DND-41 (cell line): ENCODE measurements at places on chromosomes 7 and 10.

GRCh38 chr7:29468196-29468595, 95.4 kb upstream of the PRR15 start:
- no peak for DNase-seq

- no peak for DNase-seq
Observed at GRCh38 chr7:16795624-16796023, 9.2 kb downstream of the AGR2 start.

DNA sequence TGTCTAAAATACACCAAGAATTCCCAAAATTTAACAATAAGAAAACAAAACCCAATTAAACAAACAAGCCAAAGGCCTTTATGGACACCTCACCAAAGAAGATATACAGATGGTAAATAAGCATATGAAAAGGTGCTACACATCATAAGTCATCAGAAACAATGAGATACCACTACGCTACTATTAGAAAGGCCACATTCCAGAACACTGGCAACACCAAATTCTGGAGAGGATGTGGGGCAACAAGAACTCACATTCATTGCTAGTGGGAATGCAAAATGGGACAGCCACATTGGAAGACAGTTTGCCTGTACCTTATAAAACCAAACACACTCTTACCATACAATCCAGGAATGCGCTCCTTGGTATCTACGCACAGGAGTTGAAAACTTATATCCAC, 291.4 kb downstream of the TNS3 start:
- DNase-seq = no peak

DNA sequence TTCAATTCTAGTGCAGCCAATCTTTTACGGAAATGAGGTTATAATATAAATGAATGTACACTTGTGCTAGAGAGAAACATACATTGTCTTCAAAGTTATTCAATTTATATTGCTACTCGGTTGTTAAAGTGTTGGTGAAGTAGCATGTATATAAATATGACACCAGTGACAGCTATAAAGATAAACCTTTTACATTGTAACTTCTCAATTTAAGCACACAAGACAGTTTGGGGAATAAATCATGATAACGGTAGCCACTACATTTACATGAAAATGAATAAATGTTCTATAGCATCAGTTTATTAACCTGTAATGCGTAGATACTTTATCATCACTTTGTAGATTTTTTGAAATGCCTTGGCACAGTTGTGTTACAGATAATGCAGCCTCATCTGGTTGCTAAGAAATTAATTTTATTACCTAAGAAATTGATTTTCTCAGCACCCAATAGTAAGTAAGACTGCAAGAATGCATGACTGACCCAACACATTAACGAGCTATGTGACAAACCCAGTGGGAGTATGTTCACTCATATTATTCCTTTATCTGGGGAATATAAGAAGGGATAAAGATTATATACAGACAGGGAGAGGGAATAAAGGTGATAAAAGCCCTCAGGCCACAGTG, 283.9 kb upstream of the NPVF start:
- DNase-seq = no peak

- no peak for DNase-seq
Observed at GRCh38 chr7:71497256-71497946, 365.5 kb downstream of the GALNT17 start.

DNA sequence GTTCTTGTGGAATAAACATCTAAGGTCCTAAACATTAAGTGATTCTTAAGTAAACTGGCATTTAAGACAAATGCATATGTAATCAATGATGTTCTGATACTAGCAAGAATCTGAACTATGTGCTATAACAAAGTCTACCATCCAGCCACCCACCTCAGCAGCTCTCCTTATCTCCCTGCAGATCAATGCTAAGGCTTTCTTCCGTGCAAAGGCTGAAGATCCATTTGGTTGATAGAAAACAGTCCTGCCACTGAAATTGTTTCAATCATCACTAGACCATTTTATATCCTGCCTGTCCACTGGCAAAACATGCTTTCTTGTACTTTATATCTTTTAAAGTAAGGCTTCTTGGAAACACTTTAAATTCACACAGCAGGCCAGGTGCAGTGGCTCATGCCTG, 6.3 kb upstream of the SMKR1 start:
- no peak for DNase-seq

DNA sequence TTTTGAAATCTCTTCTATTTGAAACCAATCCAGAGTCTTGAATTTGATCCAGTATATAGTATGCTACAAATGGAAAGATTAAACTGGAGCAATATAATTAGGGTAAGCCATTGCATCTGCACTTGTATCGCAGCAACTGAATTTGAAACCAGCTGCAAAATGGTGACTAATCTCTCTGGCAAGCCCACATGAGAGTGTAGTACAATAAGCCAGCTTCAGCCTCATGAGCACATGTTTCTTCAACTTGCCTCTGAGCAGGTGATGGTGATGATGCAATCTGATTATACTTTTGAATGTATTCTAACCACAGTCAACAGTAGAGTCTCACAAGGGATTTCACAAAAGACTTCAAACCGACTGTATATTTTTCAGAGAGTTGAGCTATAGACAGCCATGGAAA, 829 bp upstream of the RPA3 start:
- peak; percentile 81 for DNase-seq

- no peak for DNase-seq
Observed at GRCh38 chr7:135685306-135686084, 23.2 kb downstream of the STMP1 start.

GRCh38 chr7:55501611-55502010, 70.7 kb downstream of the VOPP1 start:
- DNase-seq = no peak

DNA sequence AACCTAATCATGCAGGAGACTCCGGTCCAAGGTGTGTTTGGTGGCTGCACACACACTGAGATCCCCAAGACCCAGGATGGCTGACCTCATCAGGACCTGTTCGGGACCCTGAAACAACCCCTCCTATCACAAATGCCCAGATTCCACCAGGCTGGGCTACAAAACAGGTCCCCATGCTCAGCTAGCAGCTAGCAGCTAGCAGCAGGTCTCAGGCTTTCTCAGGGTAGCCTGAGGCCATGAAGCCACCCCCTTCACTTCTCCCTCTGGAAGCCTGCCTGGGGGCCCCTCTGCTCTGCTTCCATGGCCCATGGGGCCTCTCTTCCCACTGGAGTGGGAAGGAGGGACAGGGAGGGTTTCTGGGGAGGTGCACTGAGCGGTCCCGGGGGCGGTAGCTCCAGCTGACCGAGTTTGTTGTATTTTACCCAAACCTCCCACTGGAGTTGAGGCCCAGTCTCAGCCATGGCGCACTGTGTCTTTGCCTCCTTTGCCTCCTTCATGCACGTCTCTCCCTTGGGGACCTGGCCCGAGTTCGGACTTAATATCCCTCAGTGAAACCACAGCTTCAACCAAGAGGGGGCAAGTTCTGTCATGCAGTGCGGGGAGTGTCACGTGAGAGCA, 95.1 kb upstream of the GPR26 start:
- no peak for DNase-seq

- no peak for DNase-seq
Observed at GRCh38 chr7:55254242-55254595, 110.9 kb upstream of the LANCL2 start.

GRCh38 chr10:5666008-5666840, at the start of gene ASB13:
TSS of gene ASB13 (minus strand) at chr10:5666595. CDS start at chr10:5666551, 44 bp downstream.
- peak; percentile 38 for DNase-seq

GRCh38 chr7:138292951-138293350, 167.1 kb upstream of the TRIM24 start:
- no peak for DNase-seq

GRCh38 chr10:69710008-69710888, 80.2 kb downstream of the FAM241B start:
- DNase-seq = no peak

GRCh38 chr7:86980223-86980622, 79.2 kb downstream of the ELAPOR2 start:
- DNase-seq = no peak

DNA sequence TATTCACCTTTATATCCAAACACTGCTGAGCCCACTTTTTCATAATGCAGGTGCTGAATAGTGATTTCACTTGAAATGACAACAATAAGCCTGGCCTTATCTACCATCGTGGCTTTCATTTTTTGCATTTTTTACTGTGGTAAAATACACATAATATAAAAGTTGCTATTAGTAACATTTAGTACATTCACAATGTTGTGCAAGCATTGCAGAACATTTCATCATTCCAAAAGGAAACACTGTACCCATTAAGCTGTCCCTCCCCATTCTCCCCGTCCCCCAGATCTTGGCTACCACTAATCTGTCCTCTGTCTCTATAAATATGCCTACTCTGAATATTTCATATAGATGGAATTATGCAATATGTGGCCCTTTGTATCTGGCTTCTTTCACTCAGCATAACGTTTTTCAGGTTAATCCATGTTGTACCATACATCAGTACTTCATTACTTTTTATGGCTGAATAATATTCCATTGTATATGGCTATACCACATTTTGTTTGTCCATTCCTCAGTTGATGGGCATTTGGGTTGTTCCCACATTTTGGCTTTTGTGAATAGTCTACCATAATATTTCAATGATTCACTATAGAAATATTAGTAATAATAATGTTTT, 68.5 kb upstream of the ARID5B start:
- DNase-seq = no peak

DNA sequence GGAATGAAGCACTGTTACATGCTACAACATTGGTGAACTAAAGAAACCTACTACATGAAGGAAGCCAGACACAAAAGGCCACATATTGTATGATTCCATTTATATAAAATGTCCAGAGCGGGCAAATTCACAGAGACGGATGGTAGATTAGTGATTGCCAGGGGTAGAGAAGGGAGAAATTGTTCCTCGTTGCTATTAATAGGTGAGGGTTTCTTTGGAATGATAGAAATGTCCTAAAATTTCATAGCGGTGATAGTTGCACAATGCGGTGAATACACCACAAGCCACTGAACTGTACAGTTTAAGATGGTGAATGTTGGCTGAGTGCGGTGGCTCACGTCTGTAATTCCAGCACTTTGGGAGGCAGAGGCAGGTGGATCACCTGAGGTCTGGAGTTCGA, 29.0 kb downstream of the DENND2A start:
- DNase-seq = no peak

DNA sequence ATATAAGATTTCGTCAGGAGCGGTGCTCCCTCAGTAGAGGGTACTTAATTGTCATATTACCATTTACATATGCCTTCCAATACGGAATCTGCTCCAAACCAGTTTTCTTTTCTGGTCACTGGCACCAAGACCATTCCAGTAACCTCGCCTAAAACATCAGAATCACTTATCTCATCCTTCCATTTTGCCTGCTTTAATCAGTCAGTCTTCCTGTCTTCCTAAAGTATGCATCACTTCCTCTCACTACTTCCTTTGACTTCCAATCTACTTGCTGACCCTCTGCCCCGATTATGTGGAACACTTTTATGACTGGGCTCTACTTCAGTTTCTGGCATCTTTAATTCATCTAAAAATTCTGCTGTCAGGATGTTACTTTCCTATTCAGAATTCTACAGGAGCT, 33.5 kb downstream of the CUL2 start:
- no peak for DNase-seq

DNA sequence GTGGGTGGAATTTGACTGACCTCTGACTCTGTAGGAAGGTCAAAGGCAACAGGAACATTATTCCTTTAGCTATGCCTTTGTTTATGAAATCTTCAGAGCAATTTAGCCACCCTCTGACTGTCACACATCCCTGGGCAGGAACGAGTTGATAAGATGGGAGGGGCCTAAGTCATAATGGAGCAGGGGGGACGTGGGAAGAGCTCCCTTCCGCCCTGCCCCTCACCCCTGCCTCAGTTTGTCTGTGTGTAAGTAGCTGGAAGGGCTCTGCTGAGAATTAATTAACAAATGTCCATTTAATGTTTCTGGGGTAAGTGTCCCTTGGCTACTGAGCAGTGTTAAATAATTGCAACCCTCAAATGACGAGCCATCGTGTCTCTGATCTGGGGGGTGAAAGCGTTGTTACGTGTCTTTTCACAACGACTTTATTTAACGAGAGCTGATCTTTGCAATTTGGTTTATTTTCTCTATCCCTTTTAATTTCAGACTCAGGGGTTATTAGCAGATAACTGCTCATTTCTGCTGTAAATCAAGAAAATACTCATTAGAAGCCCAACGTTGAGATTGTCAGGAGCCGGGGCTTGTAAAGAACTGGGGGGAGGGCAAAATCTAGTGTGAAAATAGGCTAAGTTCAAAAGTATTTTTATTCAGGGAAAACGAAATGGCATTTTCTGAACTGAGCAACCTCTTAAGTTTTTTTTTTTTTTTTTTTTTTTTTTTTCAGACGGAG, 12.5 kb upstream of the UNCX start:
- no peak for DNase-seq

GRCh38 chr10:122464586-122464985, 3.2 kb downstream of the HTRA1 start:
- DNase-seq = no peak

DNA sequence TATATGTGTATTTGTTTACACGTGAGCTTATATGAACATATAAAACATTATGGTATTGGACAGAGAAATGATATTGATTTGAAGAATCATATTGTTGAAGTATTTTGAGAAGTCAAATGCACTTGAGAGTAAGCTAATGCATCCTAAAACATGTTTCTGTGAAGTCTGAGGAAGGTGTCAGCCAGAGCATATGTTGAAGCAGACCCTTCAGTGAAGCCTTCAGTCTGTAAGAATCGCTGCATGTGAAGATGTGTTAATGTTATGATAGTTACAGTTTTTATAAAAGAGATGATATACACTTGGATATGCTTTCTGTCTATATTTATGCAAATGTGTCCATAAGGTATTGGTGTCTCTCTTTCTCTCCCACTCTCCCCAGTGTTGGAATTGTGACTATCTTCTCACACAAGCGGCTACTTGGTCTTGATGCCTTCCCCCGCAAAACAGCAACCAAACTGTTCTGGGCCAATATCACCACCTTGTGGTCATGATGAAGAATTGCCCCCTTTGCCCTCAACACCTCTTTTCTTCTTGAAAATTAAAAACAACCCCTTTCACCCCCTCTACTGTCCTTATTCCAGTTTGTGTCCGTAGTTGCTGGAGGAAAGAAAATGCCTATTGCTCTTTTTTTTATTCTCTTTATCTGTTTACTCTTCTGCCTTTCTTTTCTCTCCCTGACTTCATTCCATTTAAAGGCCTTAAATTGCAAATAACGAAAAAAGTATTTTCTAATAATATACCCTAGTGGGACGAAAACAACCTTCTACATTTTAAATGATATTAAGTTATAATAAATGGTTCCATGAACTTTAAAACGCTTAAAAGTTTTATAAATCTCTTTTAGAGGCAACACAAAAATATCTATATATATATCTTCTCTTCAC, 64.9 kb downstream of the IKZF1 start:
- DNase-seq = peak; percentile 56

DNA sequence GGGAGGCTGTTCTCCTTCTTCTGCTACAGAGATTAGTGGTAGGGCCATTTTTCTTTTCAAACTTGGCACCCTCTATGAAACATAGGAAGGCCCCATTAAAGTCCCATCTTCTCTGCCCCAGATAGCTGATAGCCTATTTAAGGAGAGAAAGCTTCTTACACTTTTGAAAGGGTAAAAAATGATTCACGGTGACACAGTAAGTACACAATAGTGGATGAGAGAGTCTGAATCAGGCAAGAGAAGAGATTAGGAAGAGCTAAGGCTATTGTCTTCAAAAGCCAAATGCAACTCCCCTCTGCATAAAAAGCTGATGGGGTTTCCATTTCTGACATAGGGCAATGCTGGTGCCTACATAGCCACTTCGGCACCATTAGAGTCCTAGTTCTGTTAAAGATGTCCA, 3.6 kb downstream of the INA start:
- no peak for DNase-seq

- no peak for DNase-seq
Observed at GRCh38 chr10:45419676-45420025, 45.6 kb downstream of the ALOX5 start.

- DNase-seq = no peak
Observed at GRCh38 chr10:71578069-71578468, 141.5 kb downstream of the C10orf105 start.
